ENCODE measurements at places on chromosomes 12 and 14.

- DNase-seq = no peak
Measured at GRCh38 chr12:75812271-75813018, 219.1 kb downstream of the PHLDA1 start.

DNA sequence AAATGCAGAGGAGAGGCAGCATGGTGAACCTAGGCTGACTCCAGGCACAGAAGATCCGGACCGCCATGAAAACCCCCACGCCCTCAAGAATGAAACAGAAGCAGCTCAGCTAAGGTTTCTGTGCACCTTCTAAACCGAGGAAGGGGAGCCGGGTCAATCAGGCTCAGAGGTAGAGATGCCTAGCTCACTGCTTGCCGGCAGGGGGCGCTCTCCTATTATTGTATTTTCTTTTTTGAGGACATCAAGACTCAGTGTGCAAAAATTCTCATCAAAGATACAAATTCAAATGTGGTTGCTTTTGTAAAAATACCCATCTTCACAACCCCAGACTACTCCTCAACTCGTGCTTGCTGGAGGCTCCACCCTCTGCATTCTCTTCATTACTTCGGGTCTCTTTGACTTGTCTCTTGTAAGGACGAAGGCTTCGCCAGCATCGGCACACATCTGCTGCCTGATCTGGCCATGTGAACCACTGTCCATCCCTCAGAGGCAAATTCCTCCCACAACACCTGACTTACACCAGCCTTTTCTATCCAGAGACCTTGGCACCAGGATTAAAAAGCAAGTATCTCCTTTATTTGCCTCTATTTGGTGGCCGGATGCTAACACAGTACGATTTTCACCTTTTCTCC is 33.4 kb upstream of the RNASE3 start:
- peak; percentile 34 for DNase-seq

GRCh38 chr14:102234331-102235264 is 70.4 kb downstream of the MOK start:
- peak; percentile 19 for DNase-seq

GRCh38 chr12:107091381-107091780 is 2.0 kb downstream of the CRY1 start:
- DNase-seq = peak; percentile 91

DNA sequence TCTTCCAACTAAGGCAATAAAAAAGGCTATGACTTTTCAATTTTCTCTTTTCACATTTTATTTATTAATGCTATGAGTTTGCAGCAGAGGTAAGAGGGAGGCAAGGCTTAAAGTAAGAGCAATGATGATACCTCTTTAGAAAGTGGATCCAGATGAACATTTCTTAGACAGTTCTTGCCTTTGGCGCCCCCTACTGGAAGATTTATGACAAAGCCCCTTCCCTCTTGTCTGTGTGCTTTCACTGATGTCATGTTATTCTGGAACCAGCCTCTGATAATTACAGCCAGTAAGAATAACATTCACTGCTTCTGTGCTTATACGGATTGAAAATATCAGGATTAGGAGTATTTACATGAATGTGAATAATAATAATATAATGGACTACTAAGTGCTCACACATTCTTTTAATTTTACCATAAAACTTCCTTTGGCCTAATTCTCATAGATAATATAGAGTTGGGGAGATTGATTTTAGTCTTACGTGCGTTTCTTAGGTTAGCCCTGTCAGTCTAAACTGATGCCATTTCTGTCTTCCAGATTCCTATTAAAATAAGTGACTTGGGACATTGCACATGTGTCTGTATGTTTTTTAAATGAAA is 1929.9 kb upstream of the SEL1L start:
- DNase-seq = peak; percentile 65

Data from amniotic epithelial cell (primary cell).